Smooth muscle cell of the umbilical artery (primary cell): ENCODE measurements at places on chromosomes 6 and 20. TPM values are rescaled to one million over a fixed set of nuclear protein-coding genes. Genes with fewer than 3 reads are reported as not detected.

AIF1 gene
- total RNA-seq: not detected in 2 replicates

SUMO4 gene
- total RNA-seq: 2.1 and 3.2 TPM in 2 replicates

MBOAT1 gene
- total RNA-seq: 0.59 and 1.6 TPM in 2 replicates

RAB32 gene
- 81.6 and 153 TPM in 2 replicates for total RNA-seq

BPIFB2 gene
- not detected in 2 replicates for total RNA-seq

SLC17A2 gene
- total RNA-seq: not detected in 2 replicates

TIAM2 gene
- total RNA-seq: 9.1 and 12.8 TPM in 2 replicates

TAP1 gene
- 54.9 and 66.3 TPM in 2 replicates for total RNA-seq

PET117 gene
- total RNA-seq: 10.7 TPM in 2 replicates

GJA1 gene
- 323 and 681 TPM in 2 replicates for total RNA-seq

WFDC5 gene
- not detected in 2 replicates for total RNA-seq
